ENCODE measurements at places on chromosomes 4 and X. TPM values are rescaled to one million over a fixed set of nuclear protein-coding genes. Genes with fewer than 3 reads are reported as not detected.

The NAT8L gene
- under 0.01 TPM for total RNA-seq

The MAGED4 gene
- 57.8 TPM for total RNA-seq

The PABPC1L2B gene
- not detected for total RNA-seq

The ELOVL6 gene
- 16.5 TPM for total RNA-seq

The KLHL4 gene
- under 0.01 TPM for total RNA-seq

The USP17L22 gene
- total RNA-seq, result not detected

The PGRMC1 gene
- total RNA-seq, result 608 TPM

The HERC5 gene
- 4.7 TPM for total RNA-seq

The MAGEA2B gene
- not detected for total RNA-seq

Data from hair follicle dermal papilla cell (primary cell).